Stimulated activated CD8-positive, alpha-beta memory T cell treated with anti-CD3 and anti-CD28 coated beads, Interleukin-15, amount 100 ng/mL, for 24 hours (primary cell): ENCODE measurements at places on chromosomes 5 and 9.

DNA sequence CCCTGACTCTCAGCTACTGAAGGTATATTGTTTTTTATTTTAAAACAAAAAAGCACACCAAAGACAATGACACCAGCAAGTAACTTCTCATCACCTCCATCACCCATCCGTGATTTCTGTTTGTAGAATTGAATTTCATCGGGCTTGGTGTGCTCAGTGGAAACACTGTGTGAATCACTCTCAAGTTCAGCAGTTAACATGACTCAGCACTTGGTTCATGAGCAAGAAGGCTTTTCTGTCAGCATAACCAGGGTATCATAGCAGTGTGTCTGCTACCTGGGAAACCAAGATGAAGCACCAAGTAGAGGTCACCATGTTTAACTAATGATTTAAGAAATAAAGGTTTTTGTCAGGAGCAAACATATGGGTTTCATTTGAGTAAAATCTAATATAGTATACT is 123.7 kb downstream of the INSYN2B start:
- no peak for DNase-seq

DNA sequence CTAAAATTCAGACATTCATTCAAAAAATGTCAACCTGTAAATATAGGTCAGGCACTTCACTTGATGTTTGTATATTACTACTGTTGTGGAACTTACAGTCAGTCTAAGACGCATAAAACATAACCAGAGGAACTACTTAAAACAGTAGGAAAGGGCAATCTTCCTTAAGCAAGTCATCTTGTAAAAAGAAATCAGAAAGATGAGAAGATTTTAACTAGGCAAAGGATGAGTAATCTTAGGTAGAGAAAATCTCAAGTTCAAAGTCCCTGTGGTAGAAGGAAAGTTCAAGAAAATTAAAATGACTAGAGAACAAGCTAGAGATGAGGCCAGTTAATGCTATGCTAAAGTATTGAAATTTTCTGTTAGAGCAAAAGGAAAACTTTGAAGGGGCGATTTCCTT is 152.4 kb downstream of the RAPGEF6 start:
- no peak for DNase-seq

DNA sequence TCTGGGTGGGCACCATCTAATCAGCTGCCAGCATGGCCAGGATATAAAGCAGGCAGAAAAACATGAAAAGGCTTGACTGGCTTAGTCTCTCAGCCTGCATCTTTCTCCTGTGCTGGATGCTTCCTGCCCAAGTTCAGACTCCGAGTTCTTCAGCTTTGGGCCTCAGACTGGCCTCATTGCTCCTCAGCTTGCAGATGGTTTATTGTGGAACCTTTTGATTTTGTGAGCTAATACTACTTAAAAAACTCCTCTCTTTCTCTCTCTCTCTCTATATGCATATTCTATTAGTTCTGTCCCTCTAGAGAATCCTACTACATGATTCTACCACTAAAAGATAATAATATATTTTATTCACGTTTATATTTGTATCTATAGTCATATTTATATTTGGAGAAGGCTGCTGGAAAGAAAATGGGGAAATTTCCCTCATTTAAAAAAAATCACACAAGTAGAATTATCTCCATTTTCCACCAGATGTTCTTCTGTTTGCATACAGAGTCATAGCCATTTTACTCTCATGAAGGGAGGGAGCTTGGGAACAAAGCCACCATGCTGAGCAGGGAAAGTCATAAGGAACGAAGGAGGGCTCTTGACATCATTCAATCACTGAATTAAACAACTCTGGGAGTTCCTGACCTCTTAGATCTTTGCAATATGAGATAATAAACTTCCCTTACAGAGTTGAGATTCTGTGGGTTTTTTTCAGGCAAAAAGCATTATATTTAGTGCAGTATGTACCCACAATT is 1137.4 kb upstream of the CDH18 start:
- no peak for DNase-seq

DNA sequence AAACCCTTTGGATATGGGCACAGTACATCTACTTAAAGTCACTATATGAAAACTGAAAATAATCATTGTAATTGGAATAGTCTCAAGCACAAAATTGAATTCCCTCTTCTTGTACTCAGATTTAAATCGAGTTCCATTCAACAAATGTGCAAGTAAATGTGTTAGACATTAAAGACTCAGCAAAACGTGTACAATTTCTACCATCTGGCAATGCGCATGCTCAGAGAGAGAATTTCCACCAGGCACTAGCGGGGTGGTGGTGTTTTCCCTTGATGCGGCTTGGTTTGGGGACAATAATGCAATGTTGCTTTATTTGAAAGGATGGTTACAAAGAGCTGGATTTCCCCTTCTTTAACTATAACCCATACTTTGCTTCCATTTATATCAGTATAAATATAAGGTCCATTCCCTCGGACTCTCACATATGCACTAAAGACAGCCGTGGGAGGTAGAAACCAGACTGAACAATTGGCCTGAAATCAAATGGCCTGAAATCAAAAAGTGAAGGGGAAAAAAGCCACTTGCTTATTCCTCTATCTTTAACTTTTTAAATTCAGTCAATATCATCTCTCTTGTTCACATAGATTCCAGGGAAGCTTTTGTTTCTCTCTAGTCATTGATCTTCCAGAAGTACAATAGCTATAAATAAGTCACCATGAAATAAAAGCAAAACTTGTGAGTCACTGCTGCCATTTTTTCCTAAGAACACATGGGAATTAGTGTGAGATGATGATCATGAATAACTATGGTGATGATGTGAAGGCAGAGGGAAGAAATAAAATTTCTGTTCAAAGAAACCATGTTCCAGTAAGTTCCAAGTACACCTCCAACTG is 59.2 kb downstream of the ADAMTS12 start:
- DNase-seq, result no peak

GRCh38 chr5:93611976-93612854 is 29.2 kb downstream of the NR2F1 start:
- no peak for DNase-seq

- DNase-seq, result no peak
Measured at GRCh38 chr9:126876531-126876930, 16.1 kb downstream of the ZBTB34 start.

DNA sequence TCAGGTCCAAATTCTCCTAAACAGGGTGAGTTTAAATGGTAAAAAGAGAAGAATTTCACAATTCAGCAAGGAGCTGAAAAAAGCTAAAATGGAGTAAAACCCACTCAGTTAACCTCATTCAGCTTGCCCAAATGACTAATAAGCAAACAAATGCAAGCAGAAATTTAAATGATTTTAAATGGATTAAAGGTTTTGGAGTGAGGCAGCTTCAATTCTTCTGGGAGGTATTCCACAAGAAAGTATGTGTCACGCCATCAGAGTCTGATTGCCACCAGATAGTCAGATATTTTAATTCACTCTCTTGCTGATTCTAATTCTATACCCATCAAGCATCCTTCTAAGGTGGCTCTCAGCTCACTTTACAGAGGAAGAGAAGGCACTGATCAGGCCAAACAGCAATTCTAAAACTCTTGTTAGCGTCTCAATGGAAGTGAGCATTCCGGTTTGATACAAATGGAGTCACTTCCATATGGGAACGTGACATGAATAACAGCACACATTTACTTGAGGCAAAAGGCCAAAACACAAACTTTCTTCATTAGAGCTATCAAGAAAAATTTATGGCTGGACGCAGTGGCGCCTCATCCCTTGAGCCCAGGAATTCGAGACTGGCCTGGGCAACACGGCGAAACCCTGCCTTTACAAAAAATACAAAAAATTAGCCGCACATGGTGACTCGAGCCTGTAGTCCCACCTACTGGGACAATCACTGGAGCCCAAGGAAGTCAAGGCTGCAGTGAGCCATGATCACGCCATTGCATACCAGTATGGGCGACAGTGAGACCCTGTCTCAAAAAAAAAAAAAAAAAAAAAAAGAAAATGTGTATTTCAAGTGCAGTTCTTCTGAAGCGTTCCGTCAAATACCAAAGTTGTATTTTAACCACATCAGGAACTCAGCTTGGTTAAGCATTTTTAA is 2.0 kb downstream of the CLK4 start:
- no peak for DNase-seq

DNA sequence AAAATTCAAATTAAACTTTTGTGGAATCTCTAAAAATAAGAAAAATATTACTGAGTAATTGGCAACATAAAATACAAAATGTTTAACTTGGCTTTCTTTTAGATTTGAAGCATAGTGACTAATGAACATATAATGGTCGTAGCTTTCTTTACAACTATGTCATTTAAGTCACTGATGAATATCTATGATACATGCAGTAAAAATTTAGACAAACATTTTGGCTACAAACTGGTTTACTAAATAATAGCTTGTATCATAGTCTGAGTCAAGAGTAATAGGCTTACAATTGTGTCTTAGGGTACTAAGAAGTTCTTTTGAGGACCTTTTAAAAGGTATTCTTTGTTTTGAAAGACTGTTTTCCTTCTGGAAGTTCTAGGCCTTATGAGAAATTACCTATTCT is 2.0 kb upstream of the APC start:
- no peak for DNase-seq

- no peak for DNase-seq
Measured at GRCh38 chr9:93965830-93966577, 10.8 kb upstream of the BARX1 start.

GRCh38 chr9:136771907-136772415 is 7.6 kb upstream of the LCN15 start:
- no peak for DNase-seq

- no peak for DNase-seq
Measured at GRCh38 chr5:55701462-55702103, 10.5 kb downstream of the SLC38A9 start.

GRCh38 chr5:42422656-42423280 is 471 bp upstream of the GHR start:
- no peak for DNase-seq

GRCh38 chr9:11016081-11016480 is 403.3 kb upstream of the PTPRD start:
- DNase-seq, result no peak

GRCh38 chr5:587403-587802 is 24.7 kb upstream of the CEP72 start:
- DNase-seq, result no peak

DNA sequence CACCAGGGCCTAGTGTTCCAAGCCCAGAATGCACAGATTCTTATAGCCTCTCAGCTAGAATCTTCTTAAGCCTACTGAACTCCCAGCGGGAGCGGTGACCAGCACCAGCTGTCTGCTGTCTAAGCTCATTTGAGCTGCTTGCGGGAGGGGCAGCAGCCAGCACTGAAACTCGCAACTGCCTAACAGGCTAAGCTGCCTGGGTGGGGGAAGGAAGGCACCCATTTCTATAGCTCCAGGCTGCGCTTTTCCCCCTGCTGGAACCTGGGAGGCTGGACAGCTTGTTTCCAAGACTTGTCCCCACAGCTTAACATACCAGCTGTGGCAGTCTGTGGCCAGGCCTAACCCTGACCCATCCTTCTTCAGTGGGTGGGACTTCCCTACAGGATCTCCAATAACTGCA is 512.9 kb downstream of the EFNA5 start:
- DNase-seq, result no peak

- no peak for DNase-seq
Measured at GRCh38 chr9:113990975-113991471, 87.1 kb downstream of the AMBP start.

DNA sequence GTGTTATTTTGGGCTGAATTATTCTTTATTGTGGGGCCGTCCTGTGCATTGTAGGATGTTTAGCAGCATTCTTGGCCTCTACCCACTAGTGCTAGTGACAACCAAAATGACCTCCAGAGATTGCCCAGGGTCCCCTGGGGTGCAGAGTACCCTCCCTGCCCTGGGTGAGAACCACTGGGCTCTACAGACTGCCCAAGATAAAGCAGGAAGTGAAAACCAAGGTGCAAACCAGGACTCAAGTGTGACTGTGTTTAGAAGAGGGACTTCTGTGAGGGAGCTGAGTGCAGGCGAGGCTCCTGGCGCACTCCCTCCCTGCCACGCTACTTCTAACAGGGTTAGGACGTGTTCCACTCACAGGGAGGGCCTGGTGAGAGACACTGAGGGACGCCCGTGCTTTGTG is 41.6 kb downstream of the USP20 start:
- no peak for DNase-seq

- no peak for DNase-seq
Measured at GRCh38 chr5:167936022-167936421, 355.4 kb upstream of the WWC1 start.

DNA sequence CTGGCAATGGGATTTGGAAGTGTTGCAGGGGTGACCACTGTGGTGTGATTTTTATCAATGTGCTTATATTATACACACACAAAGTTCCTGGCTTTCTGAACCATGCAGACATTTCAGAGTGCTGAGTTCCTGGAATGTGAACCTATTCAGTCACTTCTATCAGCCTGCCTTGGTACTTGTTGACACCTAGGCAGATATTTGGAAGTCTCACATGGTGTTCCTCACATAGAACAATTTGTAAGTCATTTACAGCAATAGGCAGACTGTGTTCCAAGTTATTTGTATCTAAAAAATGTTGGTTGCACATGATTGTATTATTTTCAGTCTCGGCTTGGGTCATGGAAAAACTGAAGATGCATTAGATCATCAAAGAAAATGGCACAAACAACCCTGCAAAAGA is 182.2 kb downstream of the SREK1 start:
- no peak for DNase-seq

DNA sequence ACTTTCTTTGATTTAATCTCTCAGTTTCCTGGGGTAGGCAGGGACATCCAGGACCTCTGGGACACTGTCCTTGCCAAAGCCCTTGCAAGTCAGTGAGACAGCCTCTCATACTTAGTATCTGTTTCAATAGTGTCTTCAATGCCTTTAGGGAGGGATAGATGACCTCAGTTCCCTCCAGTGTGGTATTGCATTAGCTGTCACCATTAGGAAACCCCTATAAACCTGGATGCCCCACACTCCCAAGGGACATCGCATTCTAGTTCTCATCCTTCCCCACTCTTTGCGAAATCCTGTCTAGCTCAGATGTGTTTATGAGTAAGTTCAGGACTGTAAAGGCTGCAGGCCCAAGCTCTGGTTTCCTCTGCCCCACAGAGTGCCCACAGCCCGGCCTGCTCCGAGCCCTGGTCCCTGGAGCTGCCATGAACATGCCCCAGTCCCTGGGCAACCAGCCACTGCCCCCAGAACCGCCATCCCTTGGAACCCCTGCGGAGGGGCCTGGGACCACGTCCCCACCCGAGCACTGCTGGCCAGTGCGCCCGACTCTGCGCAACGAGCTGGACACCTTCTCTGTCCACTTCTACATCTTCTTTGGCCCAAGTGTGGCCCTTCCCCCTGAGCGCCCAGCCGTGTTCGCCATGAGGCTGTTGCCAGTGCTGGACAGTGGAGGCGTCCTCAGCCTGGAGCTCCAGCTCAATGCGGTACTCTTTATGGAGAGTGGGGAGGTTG is 13.2 kb downstream of the TMEM8B start:
- no peak for DNase-seq

DNA sequence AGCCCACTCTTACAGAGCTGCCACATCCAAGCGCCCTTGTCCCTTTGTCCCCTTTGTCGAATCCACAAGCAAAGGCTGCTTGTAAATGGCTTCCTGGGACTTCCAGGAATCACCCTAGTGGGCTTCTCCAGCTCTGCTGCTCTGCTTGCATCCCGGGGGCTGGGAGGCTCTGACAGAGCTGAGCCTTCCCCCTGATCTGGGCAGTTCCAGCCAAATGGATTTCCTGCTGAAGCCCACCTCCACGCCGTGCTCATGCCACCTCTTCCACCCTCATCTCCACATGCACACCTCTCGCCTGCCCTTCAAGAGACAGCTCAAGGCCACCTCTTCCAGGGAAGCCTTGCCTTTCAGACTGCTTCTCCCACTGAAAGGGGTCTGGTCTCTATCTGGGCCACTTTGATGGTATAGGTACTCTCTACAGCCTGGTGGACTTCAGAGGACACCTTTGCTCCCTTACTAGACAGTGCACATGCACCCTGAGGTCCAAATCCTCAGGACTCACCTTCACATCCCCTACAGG is 106.2 kb downstream of the LHFPL2 start:
- DNase-seq, result no peak

- DNase-seq, result no peak
Measured at GRCh38 chr5:133669472-133669871, 57.1 kb upstream of the FSTL4 start.
